Activated naive CD4-positive, alpha-beta T cell treated with anti-CD3 and anti-CD28 coated beads, Interleukin-2, amount 10 ng/mL, durations not matched to agents 5 hours and 36 hours (primary cell): ENCODE measurements at places on chromosomes 4 and X. TPM values are rescaled to one million over a fixed set of nuclear protein-coding genes. Genes with fewer than 3 reads are reported as not detected.

The EXOC1L gene
- not detected for total RNA-seq

The BCORL1 gene
- total RNA-seq = 7.6 TPM

The NPY5R gene
- total RNA-seq = not detected

The STATH gene
- total RNA-seq = not detected

The PAGE2 gene
- total RNA-seq = not detected

The KCND1 gene
- total RNA-seq = 3.5 TPM

The SCOC gene
- total RNA-seq = 17.0 TPM

The CAPN6 gene
- total RNA-seq = not detected

The FSTL5 gene
- total RNA-seq = not detected

The MAML3 gene
- 1.1 TPM for total RNA-seq

The CPZ gene
- total RNA-seq = 0.45 TPM

The FTHL17 gene
- not detected for total RNA-seq

The PPP1R3F gene
- 10.8 TPM for total RNA-seq

The TCEAL6 gene
- not detected for total RNA-seq

The SSX4 gene
- not detected for total RNA-seq

The NMU gene
- not detected for total RNA-seq

The PRSS12 gene
- not detected for total RNA-seq

The CCDC110 gene
- not detected for total RNA-seq

The SRPX2 gene
- not detected for total RNA-seq

The EGFL6 gene
- total RNA-seq = 3.7 TPM

The PLA2G12A gene
- 20.4 TPM for total RNA-seq

The SPIN2B gene
- 15.4 TPM for total RNA-seq

The ADH5 gene
- 114 TPM for total RNA-seq

The TCEAL2 gene
- 0.22 TPM for total RNA-seq

The WDR17 gene
- 0.39 TPM for total RNA-seq

The XAGE2 gene
- not detected for total RNA-seq

The MAB21L2 gene
- not detected for total RNA-seq

The VCX gene
- total RNA-seq = not detected

The TMEM156 gene
- total RNA-seq = 27.0 TPM

The PAGE2B gene
- total RNA-seq = not detected

The AFP gene
- total RNA-seq = not detected

The FDCSP gene
- not detected for total RNA-seq

The YIPF7 gene
- total RNA-seq = not detected

The ENOX2 gene
- total RNA-seq = 13.7 TPM

The SRPX gene
- total RNA-seq = not detected

The PCSK1N gene
- 0.91 TPM for total RNA-seq

The SPANXC gene
- total RNA-seq = not detected

The RAB9B gene
- total RNA-seq = 0.79 TPM

The RBMXL3 gene
- total RNA-seq = not detected

The GAGE12J gene
- not detected for total RNA-seq

The CLDN34 gene
- not detected for total RNA-seq

The SOD3 gene
- not detected for total RNA-seq

The USP17L13 gene
- total RNA-seq = not detected

The CLIC2 gene
- total RNA-seq = 0.22 TPM

The SCML1 gene
- total RNA-seq = 6.6 TPM

The ARMCX2 gene
- total RNA-seq = 3.1 TPM

The MGAT4D gene
- not detected for total RNA-seq

The NDUFB11 gene
- total RNA-seq = 98.3 TPM

The GPC3 gene
- 1.0 TPM for total RNA-seq

The HEPH gene
- total RNA-seq = not detected
